ENCODE measurements at places on chromosomes 4 and X. TPM values are rescaled to one million over a fixed set of nuclear protein-coding genes. Genes with fewer than 3 reads are reported as not detected.

The ZNF674 gene
- total RNA-seq: 3.1 TPM

DNA sequence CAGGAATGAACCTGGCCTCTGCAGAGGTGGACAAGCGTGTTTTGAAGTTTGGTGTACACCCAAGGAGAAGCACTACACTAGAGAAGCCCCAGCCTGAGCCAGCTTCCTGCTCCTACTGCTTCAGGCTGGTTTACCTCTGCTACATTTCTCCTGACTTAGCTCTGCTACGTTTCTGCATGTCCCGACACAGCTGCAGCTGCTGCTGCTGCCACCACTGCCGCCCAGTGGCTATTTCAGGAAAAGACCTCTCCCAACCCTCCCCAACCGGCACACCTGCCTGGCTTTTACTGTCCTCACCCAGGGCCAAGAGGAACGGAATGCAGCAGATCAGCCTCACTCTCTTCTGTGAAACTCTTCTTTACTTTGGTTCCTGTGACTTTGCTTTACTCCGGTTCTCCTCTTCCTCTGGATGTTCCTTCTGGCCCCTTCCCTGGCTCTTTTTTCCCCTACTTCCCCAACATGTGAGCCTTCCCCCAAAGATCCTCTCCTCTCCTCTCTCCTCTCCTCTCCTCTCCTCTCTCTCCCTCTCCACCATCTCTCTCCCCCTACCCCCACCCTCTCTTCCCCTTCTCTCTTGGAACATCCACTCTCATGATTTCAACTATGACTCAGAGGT is 3.1 kb upstream of the P2RY4 start:
- peak; percentile 25 for DNase-seq

DNA sequence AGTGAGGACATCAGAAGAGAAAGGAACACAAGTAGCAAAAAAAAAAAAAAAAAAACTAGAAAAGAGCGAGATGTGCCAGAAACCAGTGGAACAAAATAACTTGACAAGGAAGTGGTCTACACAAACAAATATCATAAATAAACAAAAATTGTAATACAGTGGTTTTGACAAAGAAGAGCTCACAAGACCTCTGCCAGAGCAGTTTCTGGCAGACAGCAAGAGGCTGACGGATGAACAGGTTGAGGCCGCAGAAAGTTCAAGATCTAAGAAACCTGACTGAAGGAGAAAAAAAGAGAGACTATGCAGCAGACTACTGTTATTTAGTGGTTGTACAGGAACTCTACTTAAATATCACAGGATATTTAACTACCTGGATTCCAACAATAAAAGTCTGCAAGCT is 66.2 kb downstream of the MAB21L2 start:
- DNase-seq: no peak

DNA sequence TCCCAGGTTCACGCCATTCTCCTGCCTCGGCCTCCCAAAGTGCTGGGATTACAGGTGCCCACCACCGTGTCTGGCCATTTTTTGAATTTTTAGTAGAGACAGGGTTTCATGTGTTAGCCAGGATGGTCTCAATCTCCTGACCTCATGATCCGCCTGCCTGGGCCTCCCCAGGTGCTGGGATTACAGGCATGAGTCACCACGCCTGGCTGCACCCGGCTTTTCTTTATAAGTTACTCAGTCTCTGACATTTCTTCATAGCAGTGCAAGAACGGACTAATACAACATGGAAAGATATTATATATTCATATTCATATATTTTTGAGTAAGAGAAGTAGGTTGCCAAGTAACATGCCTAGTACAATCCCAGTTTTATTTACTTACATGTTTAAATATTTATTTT is 22.9 kb downstream of the SHROOM3 start:
- no peak for DNase-seq

The EPHA5 gene
- total RNA-seq: not detected

The ALB gene
- not detected for total RNA-seq

The TLR7 gene
- total RNA-seq: not detected

GRCh38 chrX:50180073-50180940 is 20.5 kb downstream of the AKAP4 start:
- no peak for DNase-seq

- no peak for DNase-seq
Measured at GRCh38 chrX:120536061-120536460, 24.7 kb downstream of the CUL4B start.
